ENCODE measurements at places on chromosomes 4 and X.

DNA sequence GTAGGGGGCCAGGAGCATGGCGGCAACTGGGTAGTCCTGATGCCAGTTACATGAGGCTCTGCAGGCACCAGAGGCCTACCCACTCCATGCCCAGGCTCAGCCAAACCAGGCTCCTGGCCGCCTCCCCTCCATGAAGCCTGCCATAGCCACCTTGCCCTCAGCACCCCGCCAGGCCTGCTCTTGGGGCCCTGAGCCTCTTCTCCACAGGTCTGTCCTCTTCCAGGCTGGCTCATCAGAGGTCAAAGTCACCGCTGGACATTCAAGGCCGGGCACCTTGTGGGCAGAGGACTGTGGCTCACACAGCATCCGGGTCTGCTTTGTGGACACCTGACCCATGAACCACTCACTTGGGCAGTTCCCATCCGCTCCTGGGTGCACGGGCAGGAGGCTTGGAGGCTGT is 60.0 kb upstream of the AFAP1 start:
- DNase-seq, result no peak

- no peak for DNase-seq
Observed at GRCh38 chrX:1202251-1202650, 10.2 kb downstream of the CRLF2 start.

GRCh38 chr4:108559911-108560310 is 60.5 kb upstream of the RPL34 start:
- DNase-seq, result no peak

DNA sequence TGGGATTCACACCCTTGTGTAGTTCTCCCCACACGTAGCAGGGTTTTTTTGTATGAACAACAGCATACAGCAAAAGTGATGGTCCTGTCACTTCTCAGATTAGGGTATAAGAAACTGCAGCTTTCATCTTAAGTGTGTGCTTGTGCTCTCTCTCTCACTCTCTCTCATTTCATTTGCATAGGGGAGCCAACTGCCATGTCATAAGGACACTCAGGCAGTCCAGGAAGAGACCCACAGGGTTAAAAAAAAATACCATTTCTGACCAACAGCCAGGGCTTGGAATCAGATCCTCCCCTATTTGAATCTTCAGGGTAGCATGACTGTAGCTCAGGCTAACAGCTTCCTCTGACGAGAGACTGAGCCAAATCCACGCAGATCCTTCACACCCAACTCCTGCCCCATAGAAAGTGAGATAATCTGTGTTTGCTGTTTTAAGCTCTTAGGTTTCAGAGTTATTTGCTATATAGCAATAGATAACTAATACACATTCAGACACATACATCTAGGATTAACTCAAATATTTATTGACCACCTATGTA is 331.2 kb downstream of the PAPSS1 start:
- DNase-seq, result no peak

DNA sequence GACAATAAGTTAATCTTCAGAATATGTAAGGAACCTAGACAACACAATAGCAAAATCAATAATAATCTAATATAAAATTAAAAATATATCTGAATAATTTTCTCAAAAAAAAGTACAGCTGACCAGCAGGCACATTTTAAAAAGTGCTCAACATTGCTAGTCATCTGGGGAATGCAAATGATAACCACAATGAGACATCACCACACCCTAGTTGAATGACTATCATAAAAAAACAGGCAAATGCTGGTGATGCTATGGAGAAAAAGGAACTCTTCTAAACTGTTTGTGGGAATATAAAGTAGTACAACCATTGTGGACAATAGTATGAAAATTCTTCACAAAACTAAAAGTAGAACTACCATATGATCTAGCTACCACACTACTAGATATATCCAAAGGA is 956.9 kb upstream of the NDST4 start:
- DNase-seq, result no peak

GRCh38 chr4:88242144-88242543 is 42.2 kb downstream of the PPM1K start:
- DNase-seq, result no peak

- DNase-seq, result no peak
Observed at GRCh38 chr4:171288816-171289432, 524.3 kb upstream of the GALNTL6 start.

- no peak for DNase-seq
Observed at GRCh38 chr4:89537281-89537680, 229.7 kb upstream of the GPRIN3 start.

DNA sequence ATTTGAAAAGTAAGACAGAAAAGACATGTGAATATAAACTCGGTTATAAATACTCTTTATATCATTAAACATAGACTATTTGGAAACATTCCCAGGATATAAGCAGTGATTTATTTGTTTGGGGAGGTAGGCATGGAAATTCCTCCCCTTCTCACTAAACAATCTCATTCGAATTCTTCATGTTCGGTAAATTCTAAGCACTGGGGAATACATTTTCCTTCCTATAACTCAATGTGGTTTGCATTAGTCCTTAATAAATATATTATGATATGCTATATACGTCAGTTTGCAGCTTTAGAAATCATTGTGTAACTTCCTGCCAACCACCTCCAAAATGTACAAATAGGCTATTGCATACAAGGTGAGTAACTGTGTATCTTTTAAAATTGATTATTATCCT is 99.6 kb downstream of the UGT8 start:
- DNase-seq, result no peak

All from NAMALWA (cell line).